ENCODE measurements at places on chromosomes 2 and 18.

GRCh38 chr18:50632895-50633515 is 73.1 kb downstream of the MAPK4 start:
- no peak for DNase-seq

- DNase-seq = no peak
Measured at GRCh38 chr2:204505488-204505887, 39.8 kb upstream of the PARD3B start.

DNA sequence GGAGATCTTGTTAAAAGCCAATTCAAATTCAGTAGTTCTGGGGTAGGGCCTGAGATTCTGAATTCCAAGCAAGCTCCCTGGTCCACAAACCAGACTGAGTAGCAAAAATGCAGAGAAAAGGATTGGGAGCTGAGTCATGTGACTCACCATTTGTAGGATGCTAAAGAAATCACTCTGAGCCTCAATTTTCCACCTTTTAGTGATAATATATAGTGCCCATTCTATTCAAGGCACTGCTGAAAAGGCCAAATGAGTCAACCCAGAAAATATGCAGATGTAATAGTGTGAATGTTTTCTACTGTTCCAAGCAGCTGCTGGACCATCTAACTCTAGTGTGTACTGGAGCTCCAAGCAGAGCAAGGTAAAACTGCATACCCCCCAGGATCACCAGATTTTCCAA is 47.2 kb downstream of the SLC14A2 start:
- no peak for DNase-seq

DNA sequence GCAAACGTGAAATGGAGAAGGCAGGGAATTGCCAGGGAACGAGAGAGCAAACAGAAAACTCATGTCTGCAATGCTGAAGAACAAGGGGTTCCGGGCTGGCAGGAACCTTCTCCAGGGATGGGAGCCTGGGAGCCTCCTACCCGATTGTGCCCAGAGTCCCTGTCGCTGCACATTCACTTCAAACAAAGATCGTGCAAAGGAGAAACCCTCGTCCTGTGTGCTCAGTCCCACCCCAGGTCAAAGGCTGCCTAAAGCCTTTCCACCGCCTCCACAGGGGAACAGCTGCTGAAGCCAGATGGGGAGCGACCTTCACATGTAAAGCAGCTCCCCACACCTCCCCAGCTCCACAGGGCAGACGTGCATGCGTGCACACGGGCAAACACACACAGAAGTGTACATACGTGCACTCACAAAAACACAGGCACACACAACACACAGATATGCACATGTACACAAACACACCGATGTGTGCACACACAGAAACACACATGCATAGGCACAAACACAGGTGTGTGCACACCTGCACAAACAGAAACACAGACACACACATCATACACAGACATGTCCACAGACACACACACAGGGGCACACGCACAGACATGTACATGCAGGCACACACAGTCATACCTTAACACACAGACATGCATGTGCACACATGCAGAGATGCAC is 460.1 kb upstream of the SALL3 start:
- DNase-seq = no peak

GRCh38 chr2:233867993-233868532 is at the start of gene MSL3B:
TSS of gene MSL3B (minus strand) at chr2:233868386.
- no peak for DNase-seq
